ENCODE measurements at places on chromosomes 4 and X.

GRCh38 chr4:141215030-141215429, 5.7 kb upstream of the ZNF330 start:
- DNase-seq, result no peak

GRCh38 chrX:76127341-76127740, 45.5 kb upstream of the PBDC1 start:
- no peak for DNase-seq

DNA sequence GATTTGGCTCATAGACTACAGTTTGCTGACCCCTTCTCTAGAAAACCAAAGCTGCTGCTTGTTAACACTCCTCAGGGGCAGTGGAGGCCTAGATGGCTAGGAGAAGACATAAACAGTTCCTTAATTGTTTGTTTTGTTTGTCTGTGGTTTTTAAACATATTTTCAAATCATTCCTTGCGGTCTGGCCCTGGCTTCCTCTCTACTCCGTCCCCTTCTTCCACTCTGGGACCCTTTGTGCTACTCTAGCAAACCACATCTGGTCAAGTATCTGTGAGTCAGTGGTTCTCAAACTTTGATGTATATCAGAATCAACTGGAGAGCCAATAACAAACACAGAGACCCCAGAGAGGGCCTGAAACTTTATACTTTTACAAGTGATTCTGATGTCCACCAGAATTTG, 36.1 kb downstream of the FRMPD4 start:
- no peak for DNase-seq

DNA sequence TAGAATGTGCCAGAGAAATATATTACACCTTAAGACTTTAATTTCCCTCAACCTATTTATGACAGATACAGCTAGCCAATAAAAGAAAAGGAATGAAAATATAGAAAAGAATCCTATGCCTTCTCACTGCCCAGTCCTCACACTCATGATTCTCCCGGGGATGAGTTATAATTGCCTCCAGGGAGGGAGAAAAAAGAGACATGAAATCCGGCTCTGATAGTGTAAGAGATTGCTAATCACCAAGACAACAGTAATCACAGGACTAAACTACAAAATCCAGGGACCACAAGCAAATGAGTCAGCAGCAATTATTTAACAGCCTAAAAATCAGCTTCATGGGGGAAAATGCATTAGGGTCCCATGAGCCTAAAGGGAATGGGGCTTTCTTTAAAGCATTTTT, 95.9 kb upstream of the DUSP21 start:
- no peak for DNase-seq

GRCh38 chr4:69656653-69657158, 3.7 kb upstream of the UGT2A1 start:
- no peak for DNase-seq

- peak; percentile 92 for DNase-seq
Observed at GRCh38 chr4:38675146-38676121, 11.4 kb downstream of the KLF3 start.

- DNase-seq, result no peak
Observed at GRCh38 chr4:176210101-176210500, 14.7 kb upstream of the SPATA4 start.

- DNase-seq, result no peak
Observed at GRCh38 chr4:40401096-40401495, 66.0 kb downstream of the CHRNA9 start.

- no peak for DNase-seq
Observed at GRCh38 chr4:45554423-45554822, 569.4 kb downstream of the GABRG1 start.

GRCh38 chrX:41050359-41050758, 34.9 kb upstream of the USP9X start:
- DNase-seq, result no peak

DNA sequence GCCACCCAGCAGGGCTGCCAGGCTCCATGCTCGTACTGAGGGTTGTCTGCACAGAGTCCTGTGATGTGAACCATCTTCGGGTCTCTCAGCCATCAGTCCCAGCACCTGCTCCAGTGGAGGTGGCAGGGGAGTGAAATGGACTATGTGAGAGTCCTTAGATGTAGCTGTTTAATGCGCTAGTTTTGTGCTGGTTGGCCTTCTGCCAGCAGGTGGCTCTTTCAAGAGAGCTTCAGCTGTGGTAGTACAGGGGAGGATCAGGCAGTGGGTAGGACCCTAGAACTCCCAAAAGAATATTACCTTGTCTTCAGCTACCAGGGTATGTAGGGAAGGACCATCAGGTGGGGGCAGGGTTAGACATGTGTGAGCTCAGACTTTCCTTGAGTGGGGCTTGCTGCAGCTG, 1066.0 kb downstream of the GLUD2 start:
- no peak for DNase-seq

DNA sequence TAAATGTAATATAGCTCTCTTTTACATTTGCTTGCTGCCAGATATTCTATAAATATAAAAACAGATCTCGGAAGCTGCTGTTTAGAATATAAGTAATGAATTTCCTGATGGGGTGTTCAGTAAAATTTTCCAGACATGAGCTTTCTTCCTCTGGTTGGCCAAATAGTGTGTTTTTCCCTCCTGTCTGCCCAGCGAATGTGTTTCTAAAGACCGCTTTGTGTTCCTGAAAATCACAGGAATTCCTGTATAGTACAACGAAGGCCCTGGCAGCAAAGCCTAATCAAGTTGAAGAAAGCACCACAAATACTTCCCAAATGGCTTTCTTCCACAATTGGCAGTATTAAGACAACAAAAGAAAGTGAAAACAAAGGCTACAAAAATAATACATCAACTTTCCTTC, 494.1 kb downstream of the INPP4B start:
- no peak for DNase-seq

- DNase-seq, result no peak
Observed at GRCh38 chr4:105192474-105192873, 45.8 kb downstream of the TET2 start.

GRCh38 chr4:252065-252601, 53.1 kb downstream of the ZNF732 start:
- no peak for DNase-seq

DNA sequence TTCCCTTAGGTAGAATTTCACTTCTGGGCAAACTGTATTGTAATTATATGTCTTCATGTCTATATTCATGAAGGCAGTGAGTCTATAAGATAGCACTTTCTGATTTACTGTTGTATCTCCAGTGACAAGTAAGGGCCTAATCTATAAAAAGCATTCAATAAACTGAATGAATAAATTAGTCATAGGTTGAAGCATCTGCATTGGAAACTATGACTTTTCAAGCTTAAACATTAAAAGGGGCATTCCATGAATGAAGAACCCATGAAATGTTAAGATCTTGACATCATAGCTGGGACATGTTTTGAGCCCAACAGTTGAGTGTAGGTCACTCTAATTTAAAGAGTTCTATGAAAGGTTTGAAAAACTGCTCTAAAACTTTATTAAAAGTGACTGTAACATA, 159.3 kb upstream of the LCORL start:
- no peak for DNase-seq

- no peak for DNase-seq
Observed at GRCh38 chr4:188495169-188495568, 355.9 kb downstream of the TRIML1 start.

DNA sequence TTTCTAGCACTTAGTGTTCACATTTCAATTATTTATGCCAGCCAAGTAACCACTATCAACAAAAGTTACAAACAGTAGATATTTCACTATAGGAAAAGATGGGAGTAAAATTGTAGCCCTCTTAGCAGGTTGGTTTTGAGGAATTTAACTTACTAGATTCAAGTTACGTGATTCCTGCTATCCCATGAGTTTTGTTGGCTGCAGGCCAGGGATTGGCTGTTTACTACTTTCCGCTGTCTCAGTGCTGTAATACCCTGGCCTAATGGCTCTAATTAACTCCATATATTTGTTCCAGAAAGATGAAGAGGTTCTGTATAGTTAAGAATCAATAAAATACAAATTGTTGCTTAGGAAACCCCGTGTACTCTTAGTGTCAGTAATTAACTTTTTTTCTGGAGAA, 55.5 kb upstream of the MAGED1 start:
- no peak for DNase-seq

DNA sequence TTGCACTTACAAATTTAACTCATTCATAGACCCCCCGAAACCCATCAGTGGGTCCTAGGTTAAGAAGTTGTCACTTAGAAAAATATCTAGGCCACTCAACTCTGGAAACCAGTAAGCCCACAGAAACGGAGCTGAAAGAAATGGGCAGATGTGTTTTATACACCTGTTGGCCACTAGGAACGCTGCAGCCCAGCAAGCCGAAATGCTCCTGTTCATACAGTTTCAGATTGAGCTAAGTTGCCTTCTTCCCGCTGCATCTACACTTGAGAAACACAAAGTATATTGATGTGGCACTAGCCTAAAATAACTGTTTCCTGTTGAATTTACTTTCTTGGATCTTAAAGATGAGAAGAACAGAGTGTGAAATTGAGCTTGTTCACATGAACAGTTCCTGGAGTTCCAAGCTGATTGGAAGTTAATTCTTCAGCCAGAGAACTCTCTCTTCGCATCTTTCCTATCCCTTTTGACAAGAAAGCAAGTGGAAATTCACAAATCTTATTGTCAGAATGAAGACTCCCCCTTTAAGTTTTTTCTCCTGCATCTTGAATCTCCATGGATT, 174.1 kb downstream of the RBMX2 start:
- DNase-seq, result no peak

DNA sequence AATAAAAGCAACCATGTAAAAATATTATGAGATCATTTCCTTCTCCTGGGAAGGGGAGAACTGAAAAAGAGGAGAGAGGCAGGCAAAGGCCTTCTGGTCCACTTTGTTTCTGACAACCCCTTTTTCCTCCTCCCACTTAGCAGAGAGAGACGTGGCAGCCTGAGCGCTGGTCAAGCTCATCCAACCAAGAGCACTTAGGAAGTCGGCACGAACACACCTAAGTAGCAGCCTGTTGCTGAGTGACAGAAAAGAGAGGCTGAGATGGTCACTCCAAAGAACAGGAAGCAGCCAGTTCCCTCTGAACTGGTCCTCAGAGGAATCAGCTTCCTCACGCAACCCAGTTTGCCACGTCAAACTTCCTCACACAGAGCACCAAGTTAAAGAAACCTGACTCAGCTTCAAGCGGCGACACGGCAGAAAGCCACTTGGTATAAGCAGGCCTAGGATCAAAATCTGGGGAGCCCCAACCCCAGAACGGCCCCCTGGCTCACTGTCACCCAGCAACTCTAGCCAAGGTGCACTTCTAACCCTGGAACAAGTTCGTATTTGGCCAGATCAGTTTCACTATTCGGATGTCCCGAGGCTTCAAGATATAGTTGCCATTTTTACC, 861 bp downstream of the SEC24D start:
- peak; percentile 73 for DNase-seq

- DNase-seq, result no peak
Observed at GRCh38 chr4:184699941-184700340, 34.0 kb downstream of the CENPU start.

- no peak for DNase-seq
Observed at GRCh38 chr4:120692964-120693363, 229.6 kb downstream of the PRDM5 start.

GRCh38 chrX:114635986-114636385, 52.1 kb downstream of the HTR2C start:
- no peak for DNase-seq

DNA sequence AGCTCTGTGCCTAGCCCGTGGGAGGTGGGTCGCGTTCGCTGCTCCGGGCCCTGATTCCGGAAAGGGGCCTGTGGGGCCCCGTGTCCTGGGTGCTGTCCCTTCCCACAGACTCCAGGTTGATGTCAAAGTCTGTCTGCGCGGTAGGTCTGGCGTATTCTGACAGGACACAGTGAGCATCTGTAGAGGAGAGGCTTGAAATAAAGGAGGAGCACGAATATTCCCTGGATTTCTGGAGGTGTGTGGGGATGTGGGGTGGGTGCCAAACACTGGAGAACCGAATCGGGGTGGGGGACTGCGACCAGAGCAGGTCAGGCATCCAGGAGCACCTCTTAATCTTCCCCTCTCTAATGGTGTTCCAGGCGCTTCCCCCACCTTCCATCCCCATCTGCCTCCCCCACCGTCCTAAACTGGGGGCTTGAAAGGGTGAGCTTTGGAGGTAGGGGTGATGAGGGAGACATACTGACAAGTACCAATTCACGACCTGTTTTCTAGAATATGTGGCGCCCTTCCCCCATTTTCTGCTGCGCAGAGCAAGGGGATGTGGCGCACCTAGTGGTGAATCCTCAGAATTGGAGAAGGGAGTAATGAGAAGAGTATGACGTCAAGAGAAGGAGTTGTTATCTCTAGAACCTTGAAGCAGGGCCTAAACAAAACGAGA, 877 bp downstream of the GPRASP1 start:
- peak; percentile 69 for DNase-seq

GRCh38 chr4:127155116-127155515, 477.6 kb upstream of the INTU start:
- no peak for DNase-seq

DNA sequence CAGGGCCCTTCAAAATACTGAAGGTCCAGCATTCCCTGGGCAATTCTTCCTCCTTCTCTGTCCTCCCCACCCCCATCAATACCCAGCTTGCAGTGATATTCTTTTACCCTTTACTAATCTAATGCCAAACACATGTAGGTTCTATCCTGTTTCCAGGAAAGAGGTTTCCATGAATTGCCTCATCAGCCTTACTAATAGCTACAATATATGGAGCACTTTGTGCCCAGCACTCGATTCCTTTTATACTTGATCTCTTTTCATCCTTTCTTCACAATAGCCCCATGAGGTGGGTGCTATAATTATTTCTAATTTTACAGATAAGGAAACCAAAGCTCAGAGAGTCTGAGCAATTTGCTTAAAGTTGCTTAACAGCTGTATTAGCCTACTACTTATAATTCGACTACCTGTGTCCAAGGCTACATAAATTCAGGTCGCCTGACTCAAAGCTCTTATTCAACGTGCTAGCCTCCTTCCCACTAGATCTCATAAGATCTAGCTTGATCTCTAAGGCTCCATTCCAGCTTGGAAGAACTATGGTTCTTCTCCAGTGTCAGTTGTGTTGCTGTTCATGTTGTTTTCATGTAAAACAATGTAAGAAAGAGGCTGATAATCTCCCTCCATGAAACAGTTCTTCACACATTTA, 229.6 kb upstream of the PGRMC2 start:
- DNase-seq, result no peak

DNA sequence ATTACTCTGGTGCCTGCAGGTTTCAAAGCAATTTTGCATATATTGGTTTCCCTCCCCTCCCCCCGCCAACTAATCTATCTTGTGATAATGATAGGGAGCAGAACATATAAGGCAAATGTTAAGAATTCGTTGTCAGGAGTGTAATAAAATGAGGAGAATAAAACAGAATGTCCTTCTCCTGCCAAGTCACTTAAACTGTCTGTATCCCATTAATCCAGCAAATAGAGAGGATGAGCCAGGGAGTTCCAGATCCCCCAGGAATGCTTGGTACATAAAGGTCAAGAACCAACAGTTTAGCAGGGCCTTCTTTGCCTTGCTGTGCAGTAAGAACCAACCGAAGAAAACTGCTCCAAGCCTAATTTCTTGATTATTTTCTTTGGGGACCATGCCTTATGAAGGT, 141.4 kb downstream of the AMELX start:
- no peak for DNase-seq

- no peak for DNase-seq
Observed at GRCh38 chr4:81648576-81649275, 177.0 kb upstream of the RASGEF1B start.

DNA sequence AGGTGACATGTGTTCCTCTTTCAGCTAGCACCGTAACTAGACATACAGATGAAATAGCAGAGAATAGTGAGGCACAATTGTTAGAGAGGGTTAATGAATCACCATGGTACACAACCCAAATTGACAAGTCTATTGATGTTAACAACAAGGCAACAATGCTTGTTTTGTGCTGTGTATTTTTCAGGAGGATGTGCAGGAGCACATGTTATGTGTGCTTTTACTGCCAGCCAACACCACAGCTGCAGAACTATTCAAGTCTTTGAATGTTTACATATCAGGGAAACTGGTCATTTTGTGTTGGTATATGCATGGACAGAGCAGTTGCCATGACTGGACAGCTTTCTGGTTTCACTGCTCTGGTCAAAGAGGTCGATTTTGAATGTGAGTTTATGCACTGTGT, 32.8 kb downstream of the STBD1 start:
- DNase-seq, result no peak

All from activated CD8-positive, alpha-beta memory T cell treated with anti-CD3 and anti-CD28 coated beads for 24 hours (primary cell).